ENCODE measurements at places on chromosomes 11 and 22.

DNA sequence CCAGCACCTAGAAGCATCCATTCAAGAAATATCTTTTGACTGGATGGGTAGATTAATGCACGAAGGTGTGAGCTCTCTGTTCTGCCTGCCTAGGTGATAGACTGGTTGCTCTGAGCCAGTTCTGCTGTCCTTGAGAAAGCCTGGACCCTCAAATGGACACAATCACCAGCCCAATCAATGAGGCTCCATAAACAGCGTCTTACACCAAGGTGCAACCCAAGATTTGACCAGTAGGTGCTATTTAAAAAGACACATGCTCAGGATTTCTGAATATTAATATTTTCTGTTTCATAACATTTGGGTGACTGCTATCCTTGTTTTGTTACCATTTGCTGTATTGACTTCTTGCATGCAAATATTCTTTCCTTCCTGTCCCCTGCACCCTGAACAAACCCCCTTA, 39.0 kb downstream of the PAMR1 start:
- no peak for DNase-seq

DNA sequence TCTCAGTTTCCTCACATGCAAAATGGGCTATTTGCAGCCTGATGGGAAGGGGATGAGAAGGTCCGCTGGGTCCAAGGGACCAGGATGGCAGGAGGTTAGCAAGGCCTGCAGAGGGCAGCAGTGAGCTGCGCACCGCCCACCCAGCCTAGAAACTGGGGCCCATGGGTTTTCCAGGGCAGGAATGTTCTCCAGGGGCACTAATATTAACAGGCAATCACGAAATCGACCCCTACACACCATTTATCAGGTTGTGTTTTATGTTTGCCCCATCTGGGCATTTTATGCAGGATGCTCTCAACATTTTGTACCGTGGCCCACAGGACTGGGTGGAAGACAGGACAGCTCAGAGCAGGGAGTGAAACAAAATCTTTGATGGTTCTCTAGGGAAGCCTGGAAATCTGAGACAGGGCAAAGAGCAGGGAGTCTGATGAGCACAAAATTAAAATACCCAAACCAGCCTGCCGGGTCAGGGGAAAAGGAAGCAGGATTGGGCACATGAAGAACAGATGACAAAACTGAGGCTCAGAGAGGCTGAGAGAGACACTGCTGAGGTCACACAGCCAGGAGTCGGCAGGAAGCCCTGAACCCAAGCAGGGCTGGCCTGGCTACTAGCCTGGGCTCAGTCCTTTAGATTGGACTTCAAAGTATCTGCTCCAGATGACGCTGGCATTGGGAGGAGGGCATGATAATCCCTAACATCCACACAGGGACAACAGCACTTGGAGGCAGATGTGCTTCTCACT, 1.6 kb upstream of the BCR start:
- DNase-seq = peak; percentile 46

- DNase-seq = no peak
These were observed 4.5 kb downstream of the CLMP start for GRCh38 chr11:123190518-123190917.

DNA sequence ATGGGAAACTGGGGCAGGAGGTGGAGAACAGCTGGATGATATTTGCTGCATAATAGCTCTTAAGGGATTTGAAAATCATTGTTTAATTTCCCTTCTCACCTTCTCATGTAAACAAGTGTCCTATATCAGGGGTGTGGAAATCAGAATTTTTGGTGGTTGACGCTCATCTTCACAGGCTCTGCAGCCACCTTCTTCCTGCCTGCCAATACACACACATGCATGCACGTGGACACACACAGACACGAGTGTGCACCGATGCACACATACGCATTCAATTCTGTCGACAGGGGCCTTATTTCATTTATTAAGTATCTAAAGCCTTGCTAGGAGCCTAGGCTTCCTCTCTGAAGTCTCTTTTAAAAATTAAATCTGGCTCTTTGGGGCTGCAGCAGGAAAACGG, 349.4 kb upstream of the NCAM1 start:
- DNase-seq = no peak

- DNase-seq = no peak
These were observed 37.2 kb downstream of the CELSR1 start for GRCh38 chr22:46500201-46500600.

DNA sequence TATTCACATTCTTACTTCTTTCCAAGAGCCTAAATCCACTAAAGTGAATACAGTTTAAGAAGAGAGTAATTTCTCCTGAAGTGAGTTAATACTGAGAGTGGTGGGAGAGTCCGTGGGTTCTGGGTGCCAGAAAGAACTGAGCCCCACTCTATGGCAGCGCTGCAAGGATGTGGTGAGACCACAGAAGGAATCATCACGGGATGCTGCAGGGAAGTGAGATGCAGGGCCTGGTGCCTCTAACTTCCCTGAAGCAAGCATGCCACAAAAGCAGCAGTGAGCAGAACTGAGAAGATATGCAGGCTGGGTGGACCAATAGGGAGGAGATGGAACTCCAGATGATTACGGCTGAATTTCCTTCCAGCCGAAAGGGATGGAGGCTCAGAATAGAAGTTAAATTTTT, 5.0 kb upstream of the MMP12 start:
- DNase-seq = no peak

- no peak for DNase-seq
These were observed 57.3 kb downstream of the PPP6R2 start for GRCh38 chr22:50400406-50400805.

DNA sequence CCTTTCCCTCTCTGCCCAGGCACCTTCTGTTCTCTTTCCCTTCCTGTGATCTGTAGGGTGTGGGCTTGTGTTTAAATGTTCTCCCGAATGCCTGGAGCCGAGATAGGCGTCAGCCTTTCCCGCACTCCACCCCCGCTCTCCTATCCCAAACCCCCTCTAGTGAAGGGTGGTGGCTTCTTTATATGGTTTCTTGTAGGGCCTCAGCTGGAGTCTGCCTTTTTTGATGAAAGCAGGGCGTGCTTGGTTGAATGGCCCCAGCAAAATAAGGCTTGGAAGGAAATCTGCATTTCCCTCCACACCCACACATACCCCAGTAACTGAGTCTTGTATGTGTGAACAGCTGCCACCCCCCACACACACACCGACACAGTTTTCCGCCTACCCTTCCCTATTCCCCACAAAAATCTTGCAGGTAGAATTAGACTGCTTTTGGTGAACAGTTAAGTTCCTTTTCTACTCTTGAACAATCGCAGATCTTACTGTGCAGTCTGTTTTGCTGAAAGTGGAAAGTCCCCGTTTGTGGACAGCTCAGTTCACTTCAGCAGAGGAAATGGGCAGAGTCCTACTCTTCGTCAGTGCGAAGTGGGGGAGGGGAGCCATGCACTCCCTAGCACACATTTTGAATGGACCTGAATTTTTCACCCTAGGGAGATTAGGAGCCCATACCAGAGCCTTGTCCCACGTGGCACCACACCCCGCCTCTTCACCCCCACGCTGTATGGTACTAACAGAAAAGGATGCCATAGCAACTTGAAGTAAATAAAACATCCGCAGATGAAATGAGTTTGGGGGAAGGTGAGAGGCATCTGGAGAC, 25.5 kb upstream of the GRK2 start:
- peak; percentile 69 for DNase-seq

- no peak for DNase-seq
These were observed 76.2 kb upstream of the ARHGAP32 start for GRCh38 chr11:129268371-129268770.

DNA sequence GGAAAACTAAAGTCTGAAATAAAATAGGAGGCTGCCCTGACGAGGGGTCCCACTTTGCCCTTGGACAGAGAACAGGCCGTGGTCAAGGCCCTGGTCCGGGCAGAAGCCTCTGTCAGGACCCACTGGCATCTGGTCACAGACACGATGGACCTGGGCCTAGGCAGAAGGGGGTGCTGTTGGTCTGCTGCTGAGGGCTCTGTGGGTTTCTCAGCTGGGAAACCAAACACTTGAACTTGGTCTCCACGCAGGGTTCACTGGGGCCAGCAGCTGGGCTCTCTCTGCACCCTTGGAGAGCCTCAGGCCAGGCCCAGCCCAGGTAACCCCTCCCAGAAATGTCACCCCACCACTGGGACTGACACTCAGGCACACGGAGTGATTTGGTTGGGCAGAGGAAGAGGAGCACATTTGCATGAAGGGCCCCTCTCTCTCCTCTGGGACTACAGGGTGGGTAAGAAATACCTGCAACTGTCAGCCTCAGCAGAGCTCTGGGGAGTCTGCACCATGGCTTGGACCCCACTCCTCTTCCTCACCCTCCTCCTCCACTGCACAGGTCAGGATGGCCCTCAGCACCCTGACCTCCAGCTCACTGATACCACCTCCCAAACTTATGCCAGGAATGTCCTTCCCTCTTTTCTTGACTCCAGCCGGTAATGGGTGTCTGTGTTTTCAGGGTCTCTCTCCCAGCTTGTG, 48.1 kb upstream of the TOP3B start:
- no peak for DNase-seq

DNA sequence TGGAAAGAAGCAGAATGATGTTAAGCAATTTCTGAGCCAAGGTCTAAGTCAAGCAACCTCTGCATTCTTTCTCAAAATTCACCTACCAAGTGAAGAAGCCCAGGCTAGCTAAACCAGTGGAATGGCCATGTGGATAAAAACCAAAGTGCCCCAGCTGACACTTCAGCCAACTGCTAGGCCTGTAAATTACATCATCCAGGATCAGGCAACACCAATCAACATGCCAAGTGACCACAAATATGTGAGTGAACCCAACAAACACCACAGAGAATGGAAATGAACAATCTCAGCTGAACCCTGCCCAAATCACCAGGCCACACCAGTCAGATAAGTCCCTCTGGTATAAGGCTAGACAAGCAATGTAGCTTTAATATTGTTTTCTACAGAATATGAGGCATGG, 25.1 kb upstream of the FJX1 start:
- DNase-seq = no peak

GRCh38 chr11:70584498-70585235, 186.3 kb downstream of the CTTN start:
- DNase-seq = no peak

Measured in stimulated activated CD8-positive, alpha-beta memory T cell treated with anti-CD3 and anti-CD28 coated beads, Interleukin-2, amount 100 ng/mL, for 48 hours (primary cell).